ENCODE measurements at places on chromosomes 16 and 17.

- no peak for DNase-seq
- H3K36me3 ChIP-seq, result no peaks in the 10 kb centered on the region
- H3K27ac ChIP-seq, result peak overlapping the region; percentile 89
- H3K4me3 ChIP-seq, result no peak overlapping the region
These were observed 8.3 kb downstream of the PIK3R6 start for GRCh38 chr17:8859027-8859803.

- H3K36me3 ChIP-seq, result peaks cover 76% of the 10 kb centered on the region
- no peak for DNase-seq
- H3K27ac ChIP-seq, result peak overlapping the region; percentile 52
- no peaks in the 10 kb centered on the region for H3K27me3 ChIP-seq
- H3K4me3 ChIP-seq, result no peak overlapping the region
These were observed 18.6 kb downstream of the RAD51D start for GRCh38 chr17:35101036-35101435.

- no peak overlapping the region for H3K27ac ChIP-seq
- H3K4me1 ChIP-seq, result no peaks in the 10 kb centered on the region
- no peak overlapping the region for H3K4me3 ChIP-seq
- H3K27me3 ChIP-seq, result peaks cover 11% of the 10 kb centered on the region
These were observed 47.4 kb upstream of the JPH3 start for GRCh38 chr16:87554754-87555427.

DNA sequence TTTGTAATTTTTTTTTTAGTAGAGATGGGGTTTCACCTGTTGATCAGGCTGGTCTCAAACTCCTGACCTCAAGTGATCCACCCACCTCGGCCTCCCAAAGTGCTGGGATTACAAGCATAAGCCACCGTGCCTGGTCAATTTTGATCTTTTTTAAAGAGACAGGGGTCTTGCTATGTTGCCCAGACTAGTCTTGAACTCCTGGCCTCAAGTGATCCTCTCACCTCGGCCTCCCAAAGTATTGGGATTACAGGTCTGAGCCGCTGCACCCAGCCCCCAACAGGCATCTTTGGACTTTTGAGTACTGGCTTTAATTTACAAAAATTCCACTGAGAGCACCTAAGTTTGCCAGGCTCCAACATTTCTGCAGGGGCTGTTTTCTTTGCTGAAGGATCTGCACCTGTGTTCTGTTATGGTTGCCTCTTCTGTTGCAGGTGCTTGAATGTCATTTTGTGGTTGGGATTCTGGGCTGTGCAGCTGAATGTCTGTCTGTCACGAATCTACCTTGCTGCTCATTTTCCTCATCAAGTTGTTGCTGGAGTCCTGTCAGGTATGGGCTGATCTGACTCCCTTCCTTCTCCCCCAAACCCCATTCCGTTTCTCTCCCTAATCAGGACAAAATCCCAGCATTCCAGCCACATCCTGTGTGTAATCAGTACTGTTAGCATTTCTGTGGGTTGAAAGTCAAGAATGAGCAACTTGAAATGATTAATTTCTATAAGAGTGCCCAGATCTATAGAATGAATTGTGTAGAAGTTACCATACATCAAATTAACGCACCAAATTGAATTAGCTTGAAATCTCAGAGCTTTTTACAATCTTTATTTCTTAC lies 8.5 kb downstream of the G6PC1 start:
- H3K4me1 ChIP-seq, result no peaks in the 10 kb centered on the region
- H3K36me3 ChIP-seq, result no peaks in the 10 kb centered on the region
- H3K4me3 ChIP-seq, result no peak overlapping the region
- no peak for DNase-seq
- H3K27me3 ChIP-seq, result peaks cover 18% of the 10 kb centered on the region
- no peak overlapping the region for H3K27ac ChIP-seq

GRCh38 chr17:27608328-27609230 lies 22.4 kb upstream of the LGALS9 start:
- H3K27me3 ChIP-seq, result no peaks in the 10 kb centered on the region
- peak overlapping the region; percentile 56 for H3K27ac ChIP-seq
- no peak overlapping the region for H3K4me3 ChIP-seq

GRCh38 chr17:15184872-15185624 lies 80.1 kb downstream of the PMP22 start:
- H3K36me3 ChIP-seq, result no peaks in the 10 kb centered on the region
- no peaks in the 10 kb centered on the region for H3K4me1 ChIP-seq
- H3K27me3 ChIP-seq, result peaks cover 18% of the 10 kb centered on the region
- no peak for DNase-seq
- no peak overlapping the region for H3K4me3 ChIP-seq

DNA sequence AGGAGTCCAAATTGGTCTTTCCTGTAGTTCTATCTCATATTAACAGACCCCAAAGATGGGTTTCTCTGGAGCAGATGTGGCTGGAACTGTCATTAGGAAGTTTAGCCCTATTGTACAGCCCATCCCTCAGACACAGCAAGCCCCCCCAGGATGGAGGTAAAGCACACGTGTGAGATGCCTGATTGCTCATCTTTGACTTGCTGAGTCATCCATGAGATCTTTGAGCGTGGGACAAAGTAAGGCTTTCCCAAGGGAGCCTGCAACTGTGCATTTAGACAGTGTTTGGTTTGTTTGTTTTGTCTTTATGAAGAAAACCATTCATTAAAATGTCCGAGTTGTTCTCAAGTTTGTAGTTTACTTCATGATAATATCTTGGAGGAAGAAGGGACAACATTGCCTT lies 145.3 kb upstream of the CDH13 start:
- no peak for DNase-seq
- H3K36me3 ChIP-seq, result no peaks in the 10 kb centered on the region

DNA sequence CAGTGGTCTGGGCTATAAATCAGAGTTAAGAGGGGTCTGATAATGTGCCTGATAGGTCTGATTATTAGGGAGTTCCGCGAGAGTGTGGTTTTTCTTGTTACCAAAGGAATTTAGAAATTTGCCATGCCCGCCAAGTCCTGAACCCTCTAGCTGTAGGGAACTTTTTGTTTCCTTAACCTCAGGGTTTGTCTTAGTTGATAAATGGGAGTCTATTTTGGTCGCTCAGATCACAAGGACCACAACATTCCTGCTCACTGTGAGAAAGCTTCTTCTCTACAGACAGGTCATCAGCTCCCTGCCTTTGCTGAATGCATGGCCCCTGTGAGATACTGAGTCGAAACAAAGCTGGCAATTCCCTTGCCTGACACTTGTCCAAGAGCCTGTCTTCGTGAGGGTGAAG lies 497.8 kb downstream of the HS3ST4 start:
- H3K36me3 ChIP-seq, result no peaks in the 10 kb centered on the region
- H3K4me3 ChIP-seq, result no peak overlapping the region
- DNase-seq, result no peak
- peaks cover 31% of the 10 kb centered on the region for H3K27me3 ChIP-seq
- no peaks in the 10 kb centered on the region for H3K4me1 ChIP-seq

DNA sequence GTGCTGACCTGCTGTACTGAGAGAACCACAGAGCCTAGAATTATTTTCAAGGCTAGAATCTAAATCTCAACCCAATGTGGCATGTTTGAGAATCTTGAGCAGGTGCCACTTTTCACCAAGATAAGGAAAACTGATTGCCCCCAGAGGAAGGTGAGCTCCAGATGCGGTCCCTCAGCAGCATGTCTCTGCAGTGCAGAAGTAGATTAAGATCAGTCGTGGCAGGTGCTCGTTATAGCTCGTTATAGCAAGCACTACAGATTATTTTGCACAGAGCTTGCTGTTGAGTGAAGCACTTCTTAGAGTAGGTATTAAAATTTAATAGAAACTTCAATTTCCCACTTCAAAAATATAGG lies 176.0 kb downstream of the AATF start:
- no peak for DNase-seq
- no peak overlapping the region for H3K27ac ChIP-seq
- no peak overlapping the region for H3K4me3 ChIP-seq
- no peaks in the 10 kb centered on the region for H3K27me3 ChIP-seq
- no peaks in the 10 kb centered on the region for H3K4me1 ChIP-seq

DNA sequence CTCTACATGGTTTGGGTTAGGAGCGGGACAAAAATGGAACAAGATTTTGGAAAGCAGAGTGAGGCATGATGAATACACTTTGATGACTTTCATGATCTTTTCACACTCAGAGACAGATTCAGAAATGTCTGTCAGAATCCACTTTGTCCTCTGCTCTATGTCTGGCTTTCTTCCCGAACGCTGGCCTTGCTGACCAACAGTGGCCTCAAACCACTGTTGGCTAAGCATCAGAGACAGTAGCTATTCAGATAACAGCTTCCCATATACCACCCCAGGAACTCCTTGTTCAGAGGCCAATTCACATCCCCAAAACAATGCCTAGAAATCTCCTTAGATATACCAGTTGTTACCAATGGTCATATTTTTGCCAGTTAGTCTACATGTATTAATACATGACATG lies 40.9 kb downstream of the FBXL20 start:
- peaks cover 23% of the 10 kb centered on the region for H3K4me1 ChIP-seq
- no peaks in the 10 kb centered on the region for H3K27me3 ChIP-seq
- H3K27ac ChIP-seq, result peak overlapping the region; percentile 0
- H3K4me3 ChIP-seq, result no peak overlapping the region
